Midbrain (tissue), 1 donor: ENCODE measurements at places on chromosomes 1 and 21.

GRCh38 chr1:247281001-247281574 is 25.2 kb downstream of the VN1R5 start:
- no peak for DNase-seq

DNA sequence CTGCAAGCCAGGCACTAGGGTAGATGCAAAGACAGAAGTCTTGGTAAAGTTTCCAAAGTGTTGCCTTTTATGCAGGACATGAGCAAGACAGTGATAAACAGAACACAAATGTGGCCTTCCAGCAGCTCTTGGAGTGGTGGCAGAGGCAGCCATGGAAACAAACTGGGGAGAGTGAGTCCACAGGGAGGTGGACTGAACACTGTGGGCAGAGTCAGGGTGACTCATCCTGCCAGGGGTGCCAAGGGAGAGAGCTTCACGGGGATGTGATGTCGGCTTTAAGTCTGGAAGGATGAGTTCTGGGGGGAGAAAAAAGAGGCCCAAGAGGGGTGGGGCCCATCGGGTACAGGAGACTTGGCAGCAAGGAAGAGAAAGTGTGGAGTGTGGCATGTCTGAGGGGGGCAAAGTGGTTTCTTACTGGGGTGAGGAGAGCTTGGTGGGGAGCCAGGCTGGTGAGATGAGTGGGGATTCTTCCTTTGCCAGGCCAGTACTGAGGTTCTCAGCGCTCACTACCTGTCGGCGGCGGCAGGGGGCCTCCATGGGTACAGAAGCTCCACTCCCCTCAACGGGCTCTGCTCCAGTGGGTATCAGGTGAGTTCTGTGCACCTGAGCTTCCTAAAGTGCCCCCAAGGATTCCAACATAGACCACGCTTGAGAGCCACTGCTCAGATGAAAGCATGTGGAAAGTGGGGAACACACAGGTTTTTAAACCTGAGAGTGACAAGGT is 41.8 kb downstream of the KIAA0040 start:
- no peak for DNase-seq

GRCh38 chr1:150612014-150612345 is 17.4 kb downstream of the ENSA start:
- DNase-seq, result no peak

- DNase-seq, result peak; percentile 21
These were observed 99.8 kb upstream of the HOOK1 start for GRCh38 chr1:59714966-59715365.

DNA sequence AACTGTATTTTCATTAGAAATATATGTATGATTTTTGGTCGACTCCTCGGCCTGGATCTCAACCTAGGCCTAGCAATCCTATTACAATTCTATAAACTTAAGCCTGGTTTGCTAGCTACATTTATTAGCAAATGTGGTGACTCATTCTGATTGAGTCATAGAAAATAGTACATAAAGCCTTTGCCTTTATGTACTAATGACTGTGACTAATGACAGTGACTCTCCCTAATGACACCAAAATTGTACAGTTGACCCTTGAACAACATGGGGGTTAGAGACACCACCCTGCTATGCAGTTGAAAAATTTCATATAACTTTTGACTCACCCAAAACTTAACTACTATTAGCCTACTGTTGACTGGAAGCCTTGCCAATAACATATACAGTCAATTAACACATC is 78.9 kb downstream of the CLEC20A start:
- no peak for DNase-seq

DNA sequence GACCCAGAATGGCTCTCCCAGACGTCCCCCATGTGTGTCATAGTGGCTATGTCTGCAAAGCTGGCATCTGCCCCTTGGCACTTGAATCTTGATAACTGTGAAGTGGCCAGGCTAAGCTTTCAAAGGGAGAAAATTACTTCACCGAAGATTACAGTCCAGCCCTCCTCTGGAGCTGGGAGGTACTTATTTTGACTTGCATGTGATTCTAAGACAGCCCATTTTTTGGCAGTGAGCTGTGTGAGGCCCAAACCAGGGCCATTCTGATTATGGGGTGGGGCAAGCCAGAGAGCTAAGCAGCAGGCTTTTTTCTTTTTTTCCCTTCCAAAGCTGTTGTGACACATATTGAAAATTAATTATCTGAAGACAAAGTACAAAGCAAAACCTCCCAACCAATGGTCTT is 42.1 kb upstream of the C8B start:
- no peak for DNase-seq

- no peak for DNase-seq
These were observed 556 bp upstream of the RYR2 start for GRCh38 chr1:237041461-237041794.

- DNase-seq, result no peak
These were observed 217.3 kb downstream of the PTPRU start for GRCh38 chr1:29453502-29454240.

DNA sequence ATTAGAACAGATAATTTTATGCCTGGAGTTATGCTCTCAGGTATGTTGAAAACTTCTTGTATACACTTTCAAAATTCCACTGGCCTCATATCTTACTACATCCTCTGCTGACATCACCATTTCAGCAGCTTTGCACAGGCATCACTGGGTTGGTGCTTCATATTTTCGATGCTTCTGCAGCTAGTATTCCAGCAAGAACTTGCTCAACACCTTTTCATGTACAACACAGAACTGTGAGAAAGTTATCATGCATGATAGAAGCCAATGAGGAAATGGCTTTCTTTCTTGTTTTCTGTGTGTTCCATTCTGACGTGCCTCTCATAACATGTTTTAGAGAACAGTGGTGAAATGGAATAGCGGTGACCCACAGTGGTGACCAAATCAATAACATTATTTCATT is 5.1 kb upstream of the GBP5 start:
- no peak for DNase-seq

DNA sequence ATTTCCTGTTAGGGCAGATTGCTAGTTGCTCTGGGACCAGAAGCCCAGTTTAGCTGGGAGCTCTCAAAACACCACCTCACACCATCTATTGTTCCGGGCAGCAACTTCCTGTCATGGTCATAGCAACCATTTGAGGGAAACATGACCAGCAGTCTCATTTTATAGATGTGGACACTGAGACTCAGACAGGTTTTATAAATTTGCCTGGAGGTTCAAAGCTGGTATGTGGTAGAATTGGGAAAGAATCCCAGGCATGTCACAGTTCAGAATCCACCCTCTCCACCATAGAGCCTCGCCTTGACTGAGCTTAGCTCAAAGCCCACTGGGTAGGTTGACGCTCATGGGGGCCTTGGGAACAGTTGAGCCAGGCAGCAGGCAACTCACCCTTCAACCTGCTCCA is 14.0 kb upstream of the TRIM67 start:
- no peak for DNase-seq

GRCh38 chr1:230824919-230825721 is 43.2 kb downstream of the C1orf198 start:
- no peak for DNase-seq

GRCh38 chr1:19676438-19676922 is 11.8 kb downstream of the HTR6 start:
- no peak for DNase-seq

DNA sequence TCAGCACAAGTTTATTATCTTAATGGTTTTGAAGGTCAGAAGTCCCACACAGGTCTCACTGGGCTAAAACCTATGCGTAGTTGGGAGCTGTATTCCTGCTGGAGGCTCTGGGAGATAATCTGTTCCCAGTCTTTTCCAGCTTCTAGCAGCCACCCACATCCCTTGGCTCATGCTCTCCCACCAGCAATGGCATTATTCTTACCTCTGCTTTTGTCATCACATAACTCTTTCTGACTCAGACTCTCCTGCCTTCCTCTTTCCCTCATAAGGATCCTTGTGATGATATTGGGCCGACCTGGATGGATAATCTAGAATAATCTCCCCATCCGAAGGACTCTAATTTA is 122.2 kb upstream of the PRDX6 start:
- DNase-seq, result no peak

- peak; percentile 52 for DNase-seq
These were observed 328.4 kb downstream of the ZP4 start for GRCh38 chr1:237562242-237562823.

- no peak for DNase-seq
These were observed 53.0 kb downstream of the KANK4 start for GRCh38 chr1:62265956-62266935.

DNA sequence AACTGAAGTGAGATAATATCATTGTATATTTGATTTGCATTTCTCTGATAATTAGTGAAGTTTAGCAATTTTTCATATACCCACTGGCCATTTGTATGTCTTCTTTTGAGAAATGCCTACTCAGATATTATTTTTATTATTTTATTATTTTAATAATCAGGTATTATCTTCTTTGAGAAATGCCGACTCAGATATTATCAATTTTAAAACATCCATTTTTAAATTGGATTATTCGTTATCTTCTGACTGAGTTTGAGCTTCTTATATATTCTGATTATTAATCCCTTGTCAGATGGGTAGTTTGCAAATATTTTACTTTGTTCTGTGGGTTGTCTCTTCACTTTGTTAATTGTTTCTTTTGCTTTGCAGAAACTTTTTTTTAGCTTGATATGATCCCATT is 37.7 kb downstream of the KMO start:
- DNase-seq, result no peak

GRCh38 chr21:20040768-20041167 is 957.4 kb upstream of the NCAM2 start:
- DNase-seq, result peak; percentile 1
